ENCODE measurements at places on chromosomes 5 and 9.
A peak's percentile ranks its signal among the peaks of the same experiment; 100 is the strongest.

GRCh38 chr5:62585306-62585705, 6.7 kb downstream of the LRRC70 start:
- DNase-seq: no peak

GRCh38 chr9:94085062-94085639, 887 bp downstream of the PTPDC1 start:
- no peak for DNase-seq

- DNase-seq: peak; percentile 88
These were observed 192.5 kb downstream of the CD180 start for GRCh38 chr5:67003935-67004729.

- DNase-seq: no peak
These were observed 66.8 kb downstream of the RAPGEF1 start for GRCh38 chr9:131673068-131673467.

- no peak for DNase-seq
These were observed 160.1 kb downstream of the ROR2 start for GRCh38 chr9:91789941-91790340.

DNA sequence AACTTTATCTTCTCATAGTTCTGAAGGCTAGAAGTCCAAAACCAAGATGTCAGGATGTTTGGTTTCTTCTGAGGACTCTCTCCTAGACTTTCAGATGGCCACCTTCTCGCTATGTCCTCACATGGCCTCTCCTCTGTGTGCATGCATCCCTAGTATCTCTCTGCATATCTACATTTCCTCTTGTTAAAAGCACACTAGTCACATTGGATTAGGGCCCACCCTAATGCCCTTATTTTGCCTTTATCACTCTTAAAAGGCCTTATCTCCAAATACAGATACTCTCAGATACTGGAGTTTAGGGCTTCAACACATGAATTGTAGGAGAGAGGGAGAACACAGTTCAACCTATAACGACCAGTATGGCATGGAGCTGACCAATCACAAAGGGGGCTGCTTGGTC, 151.7 kb downstream of the PRELID2 start:
- no peak for DNase-seq

DNA sequence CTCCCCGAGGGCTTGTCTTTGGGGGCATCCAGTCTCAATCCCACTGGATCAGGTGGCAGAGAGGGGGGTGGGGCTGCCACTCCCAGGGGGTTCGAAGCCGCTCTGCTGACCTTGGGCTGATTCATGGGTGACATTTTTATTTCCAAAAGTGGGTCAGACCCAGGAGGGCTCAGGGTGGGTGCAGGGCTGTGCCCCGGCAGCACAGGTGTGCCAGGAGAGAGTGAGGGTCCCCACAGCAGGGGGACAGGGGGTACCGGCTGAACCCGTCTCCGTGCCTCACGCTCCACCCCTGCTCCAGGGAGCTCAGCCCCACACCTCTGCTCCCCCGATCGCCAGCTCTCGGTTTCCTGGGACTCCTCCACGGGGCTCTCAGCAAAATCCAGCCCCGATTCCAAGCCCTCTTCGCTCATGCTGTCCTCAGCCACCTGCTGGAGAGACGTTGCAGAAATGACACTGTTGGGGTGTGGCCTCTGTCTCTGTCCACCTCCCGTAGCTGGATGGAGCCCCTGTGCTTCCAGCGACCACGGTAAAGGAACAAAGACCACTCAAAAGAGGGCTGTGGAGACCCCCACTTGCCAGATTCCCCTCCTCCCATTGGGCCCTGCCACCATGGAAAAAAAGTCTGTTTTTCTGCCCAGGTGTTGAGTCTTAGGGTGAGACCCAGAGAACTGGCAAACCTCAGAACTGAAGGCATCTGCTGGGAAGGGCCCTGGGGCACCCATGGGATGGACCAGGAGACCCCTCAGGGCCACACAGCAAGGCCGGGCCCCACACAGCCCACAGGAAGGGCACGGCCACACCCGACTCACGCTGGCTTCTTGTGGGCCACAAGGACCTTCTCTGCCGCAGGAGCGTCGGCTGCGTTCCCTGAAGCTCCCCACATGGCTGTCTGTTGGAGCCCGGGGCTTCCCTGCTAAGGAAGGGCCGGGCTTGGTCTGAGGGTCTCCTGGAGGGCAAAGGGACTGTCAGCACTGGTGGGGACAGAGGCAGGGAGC, 10.6 kb upstream of the QSOX2 start:
- DNase-seq: peak; percentile 9

DNA sequence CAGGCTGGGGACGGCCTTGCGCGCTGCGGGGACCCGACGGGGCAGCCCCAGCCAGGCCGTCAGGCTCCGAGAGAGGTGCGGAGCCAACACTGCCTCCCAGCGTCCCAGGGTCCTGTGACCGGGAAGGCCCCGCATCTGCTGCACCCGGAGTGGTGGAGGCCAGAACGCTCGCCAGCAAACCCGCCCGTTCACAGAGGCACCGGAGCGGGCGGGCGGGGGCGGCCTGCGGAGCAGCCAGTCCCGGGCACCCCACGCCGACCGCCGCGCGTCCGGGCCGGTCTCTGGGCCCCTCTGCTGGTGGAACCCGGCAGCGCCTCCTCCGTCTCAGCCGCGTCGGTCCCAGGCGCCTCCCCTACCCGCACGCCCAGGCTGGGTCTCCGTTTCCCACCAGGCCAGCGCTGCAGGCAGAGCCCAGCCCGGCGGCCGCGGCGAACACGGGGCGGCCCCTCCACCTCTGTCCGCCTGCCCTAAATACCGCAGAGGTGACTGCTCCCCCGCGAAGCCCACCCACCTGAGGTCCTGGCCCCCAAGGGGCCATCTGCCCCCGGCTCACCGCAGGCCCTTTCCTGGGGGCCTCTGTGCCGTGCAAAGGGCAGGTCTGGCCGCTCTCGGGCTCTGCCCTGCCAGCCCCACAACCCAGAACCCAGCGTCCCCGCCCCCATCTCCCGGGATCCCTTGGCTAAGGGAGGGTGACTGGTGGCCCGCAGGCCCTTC, 15.9 kb downstream of the EXD3 start:
- peak; percentile 56 for DNase-seq

GRCh38 chr5:88729084-88729828, 153.7 kb downstream of the MEF2C start:
- DNase-seq: peak; percentile 70

- no peak for DNase-seq
These were observed 26.6 kb upstream of the TUSC1 start for GRCh38 chr9:25704800-25705199.

DNA sequence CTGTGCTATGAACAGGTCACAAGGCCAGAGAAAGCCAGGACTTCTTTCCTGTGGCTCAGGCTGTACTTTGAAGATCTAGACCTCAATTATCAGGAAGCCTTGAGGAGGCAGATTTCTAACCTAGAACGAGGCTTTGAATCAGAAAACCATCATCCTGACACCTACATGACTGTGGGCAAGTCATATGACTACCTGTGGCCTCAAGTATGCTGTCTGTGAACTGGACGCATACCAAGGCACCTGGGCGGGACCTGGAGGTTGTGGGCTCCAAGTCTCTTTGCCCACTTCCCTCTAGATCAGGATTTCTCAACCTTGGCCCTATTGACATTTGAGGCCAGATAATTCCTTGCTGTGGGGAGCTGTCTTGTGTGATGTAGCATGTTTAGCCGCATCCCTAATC, 42.5 kb downstream of the KLF4 start:
- no peak for DNase-seq

GRCh38 chr5:132370971-132371602, 1.6 kb downstream of the SLC22A5 start:
- no peak for DNase-seq

- DNase-seq: no peak
These were observed 126.5 kb downstream of the RPS23 start for GRCh38 chr5:82151662-82152061.

DNA sequence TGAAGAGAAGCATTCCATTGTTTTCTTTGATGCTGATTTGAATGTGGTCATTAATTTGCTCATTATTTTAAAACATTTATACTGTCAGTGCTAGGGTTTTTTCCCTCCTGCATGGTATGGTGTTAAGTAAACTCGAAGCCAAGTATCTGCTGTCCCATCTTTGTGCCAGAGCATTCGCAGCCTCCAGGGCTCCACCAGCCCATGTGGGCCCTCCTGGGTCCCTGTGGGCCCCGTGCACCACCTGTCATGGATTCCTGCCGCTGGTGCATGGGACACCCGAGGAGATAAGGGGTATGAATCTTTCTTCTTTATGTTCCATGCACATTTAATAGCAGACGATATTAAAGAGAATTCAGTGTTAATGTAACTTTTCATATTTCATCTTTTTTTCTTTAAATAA, 95.1 kb downstream of the TRIO start:
- DNase-seq: no peak

- DNase-seq: no peak
These were observed 114.5 kb downstream of the FGF1 start for GRCh38 chr5:142571371-142571770.

- DNase-seq: no peak
These were observed 21.3 kb downstream of the PCDHGC5 start for GRCh38 chr5:141510160-141510559.

DNA sequence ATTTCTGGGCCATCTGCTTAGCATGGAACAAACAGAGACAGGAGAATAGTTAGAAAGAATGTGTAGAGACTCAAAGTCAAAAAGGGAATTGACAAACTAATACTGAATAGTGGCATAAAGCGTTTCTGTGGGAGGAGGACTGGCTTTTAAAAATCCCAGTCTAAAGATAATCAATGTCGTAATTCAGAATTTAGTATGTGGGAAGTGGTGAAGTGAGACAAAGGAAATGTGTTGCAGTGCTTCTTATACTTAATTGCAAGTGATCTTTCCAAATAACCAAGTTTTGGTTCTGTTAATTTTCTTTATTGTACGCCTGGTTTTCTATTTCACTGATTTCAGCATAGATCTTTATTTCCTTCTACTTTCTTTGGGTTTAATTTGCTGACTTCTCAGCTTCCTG, 133.2 kb downstream of the ENTREP1 start:
- no peak for DNase-seq

- peak; percentile 7 for DNase-seq
These were observed 27.1 kb upstream of the PTGER4 start for GRCh38 chr5:40652441-40653220.
